Glutamatergic neuron (in vitro differentiated cells): ENCODE measurements at places on chromosomes 5 and 9.

GRCh38 chr9:73183428-73183827, 31.8 kb downstream of the ANXA1 start:
- DNase-seq: no peak

DNA sequence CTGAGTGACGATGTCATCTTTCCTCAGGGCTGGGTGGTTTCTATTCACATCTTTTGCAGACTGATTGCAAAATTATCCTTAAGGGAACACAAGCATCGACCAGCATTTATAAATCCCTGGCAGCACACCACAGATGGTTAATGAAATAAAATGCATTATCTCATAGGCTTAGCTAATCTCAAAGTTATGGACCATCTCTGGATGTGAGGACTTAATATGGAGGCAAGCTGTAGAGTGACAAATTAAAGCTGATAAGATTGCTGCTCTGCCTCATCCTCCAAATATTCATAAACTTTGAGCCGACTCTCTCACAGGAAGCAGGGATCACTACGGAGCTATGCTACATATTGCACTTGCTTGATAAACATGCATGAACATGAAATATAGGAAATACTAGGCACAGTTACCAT, 663.2 kb upstream of the RGMB start:
- no peak for DNase-seq

- DNase-seq: no peak
Measured at GRCh38 chr5:100772548-100772947, 130.5 kb downstream of the ST8SIA4 start.

DNA sequence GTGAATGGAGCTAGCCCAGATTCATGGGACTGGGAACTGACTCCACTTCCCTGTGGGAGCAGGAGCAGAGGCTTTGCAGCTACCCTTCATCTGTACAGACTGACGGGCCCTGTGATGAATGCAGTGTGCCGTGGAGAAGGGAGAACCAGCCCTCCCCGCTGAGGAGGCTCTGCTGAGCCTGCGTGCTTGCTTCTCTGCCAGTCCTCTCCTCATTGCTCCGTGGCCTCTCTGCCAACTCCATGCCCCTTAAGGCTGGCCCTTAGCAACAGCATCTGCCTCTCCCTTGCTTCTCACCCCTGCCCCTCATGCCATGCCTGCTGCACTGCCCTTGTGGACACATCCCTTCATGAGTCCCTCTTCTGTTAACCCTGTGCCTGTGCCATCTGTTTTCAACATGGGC, 53.6 kb downstream of the GADD45G start:
- no peak for DNase-seq

- no peak for DNase-seq
Measured at GRCh38 chr5:58629271-58630159, 46.6 kb downstream of the RAB3C start.

DNA sequence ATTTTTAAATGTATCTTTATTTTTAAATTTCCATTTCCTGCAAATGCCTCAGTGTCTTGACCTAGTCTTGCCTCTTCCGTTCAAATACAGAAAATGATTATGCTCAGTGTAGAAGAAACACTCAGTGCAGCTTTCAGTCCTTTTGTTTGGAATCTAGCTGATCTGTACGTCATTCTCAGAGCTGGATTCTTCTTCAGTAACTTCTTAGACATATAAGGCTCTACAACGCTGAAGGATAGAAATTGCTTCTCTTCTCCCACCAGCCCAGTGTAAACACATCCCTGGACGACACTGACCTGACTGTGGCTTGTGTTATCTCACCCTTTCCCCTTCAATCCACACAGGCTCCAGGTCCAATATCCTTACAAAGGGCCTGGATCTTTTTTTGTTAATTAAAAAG, 3.2 kb upstream of the ALDH1B1 start:
- no peak for DNase-seq
